ENCODE measurements at places on chromosomes 1 and 21. TPM values are rescaled to one million over a fixed set of nuclear protein-coding genes. Genes with fewer than 3 reads are reported as not detected.

ANGPTL3 gene
- polyA plus RNA-seq: 8.9 TPM

TEX38 gene
- 0.62 TPM for polyA plus RNA-seq

- DNase-seq: no peak
Measured at GRCh38 chr1:110340207-110340468, 961 bp downstream of the RBM15 start.

DNA sequence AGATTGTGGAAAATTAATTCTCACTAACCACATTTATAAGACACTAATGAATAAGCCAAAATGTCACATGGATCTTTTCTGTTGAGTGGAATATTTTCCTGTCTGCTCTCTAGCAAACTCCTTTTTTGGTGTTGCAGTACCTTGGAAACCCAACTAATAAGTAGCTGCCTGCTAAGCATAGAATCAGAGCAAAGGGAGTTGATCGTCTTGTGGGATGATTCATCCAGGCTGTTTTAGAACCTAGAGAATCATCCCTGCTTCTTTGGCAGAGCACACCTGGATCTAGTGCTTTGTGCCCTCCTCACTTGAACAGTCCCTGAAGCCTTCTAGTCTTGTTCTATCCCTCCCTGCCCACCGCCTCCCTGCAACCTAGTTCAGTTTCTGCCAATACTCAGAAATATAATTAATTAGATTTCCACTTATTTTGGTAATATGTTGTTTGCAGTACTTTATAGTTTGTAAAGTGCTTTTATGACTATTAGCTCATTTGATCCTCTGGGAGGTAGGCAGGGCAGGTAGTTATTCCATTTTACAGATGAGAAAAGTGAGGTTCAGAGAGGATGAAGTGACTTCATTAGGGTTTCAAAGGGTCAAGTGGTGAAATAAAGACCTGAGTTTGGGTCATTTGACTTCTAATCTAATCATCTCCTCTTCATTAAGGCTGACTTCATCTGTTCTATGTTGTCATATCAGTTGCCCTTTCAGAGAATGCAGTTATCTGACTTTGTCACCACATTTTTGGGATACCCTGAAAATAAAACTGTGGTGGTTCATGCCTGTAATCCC lies 2.5 kb downstream of the AGO4 start:
- no peak for DNase-seq

DNA sequence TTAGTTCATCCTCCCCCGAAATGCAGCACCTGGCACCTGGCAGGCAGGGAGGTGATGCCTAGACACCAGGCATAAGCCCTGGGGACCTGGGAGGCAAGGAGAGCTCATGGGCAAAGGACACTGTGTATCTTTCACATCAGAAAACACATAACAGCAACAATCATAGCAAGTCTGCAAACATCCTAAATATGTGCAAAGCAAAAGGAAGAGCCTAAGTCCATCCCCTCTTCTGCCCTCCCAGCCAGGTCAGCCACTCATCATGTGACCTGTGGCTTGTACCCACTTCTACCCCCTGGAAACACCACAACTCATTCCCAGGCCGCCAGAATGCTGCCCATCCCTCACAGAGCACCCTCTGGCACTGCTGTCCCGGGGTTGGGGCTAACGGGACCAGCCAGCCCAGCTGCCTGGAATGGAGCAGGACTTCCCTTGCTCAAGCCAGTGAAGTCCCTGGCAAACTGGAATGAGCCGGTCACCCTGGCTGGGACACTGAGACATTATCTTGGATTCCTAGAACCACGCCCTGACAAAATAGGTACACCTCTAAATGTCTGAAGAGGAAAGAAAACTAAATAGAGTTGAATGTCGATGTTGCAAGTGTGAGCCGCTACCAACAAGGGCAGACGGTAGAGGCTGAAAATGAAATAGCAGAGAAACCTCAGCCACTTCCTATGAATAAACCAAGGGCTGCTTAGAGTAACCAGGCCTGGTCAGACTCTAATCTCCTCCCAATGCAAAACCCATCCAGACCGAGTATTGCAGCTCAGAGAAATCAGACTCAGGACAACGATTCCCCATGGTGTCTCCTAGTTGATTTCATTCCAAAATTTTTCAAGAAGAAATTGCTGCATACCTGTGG lies 29.4 kb downstream of the TMPRSS2 start:
- DNase-seq: no peak

DNA sequence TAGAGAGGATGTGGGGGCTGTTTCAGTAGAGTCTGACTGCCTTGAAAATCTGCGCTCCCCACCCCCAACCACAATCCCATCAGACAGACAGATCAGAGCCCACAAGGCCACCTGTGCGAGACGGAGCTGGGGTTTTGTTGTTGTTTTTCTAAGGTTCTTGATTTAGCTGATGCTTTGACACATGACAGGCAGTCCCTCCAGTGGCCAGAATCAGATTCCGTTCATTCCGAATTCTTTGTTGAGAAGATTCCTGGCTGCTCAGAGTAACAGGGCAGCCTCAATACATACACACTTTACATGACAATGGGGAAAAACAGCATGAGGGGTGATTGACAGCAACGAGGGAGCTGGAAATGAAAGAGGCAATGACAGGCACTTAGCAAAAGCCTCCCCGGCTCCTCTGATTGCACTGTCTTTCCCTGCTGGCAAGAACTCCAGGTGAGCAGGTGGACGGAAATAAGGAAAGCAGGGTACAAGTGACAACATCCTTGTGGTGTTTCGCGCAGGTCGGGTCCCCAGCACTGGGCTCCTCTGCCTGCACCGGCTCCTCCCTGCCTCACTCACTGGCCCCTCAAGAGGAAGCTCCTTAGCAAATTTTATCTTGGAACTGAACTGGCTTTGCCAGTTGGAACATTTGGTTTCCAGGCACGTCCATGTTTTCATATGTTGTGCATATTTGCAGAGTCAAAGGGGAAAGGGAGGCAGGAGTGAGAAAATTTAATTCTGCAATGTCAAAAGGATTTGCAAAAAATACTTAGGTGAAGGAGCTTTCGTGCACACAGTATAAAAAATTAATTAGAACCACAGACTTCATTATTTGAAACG lies 148.7 kb downstream of the PGBD5 start:
- DNase-seq: no peak

DNA sequence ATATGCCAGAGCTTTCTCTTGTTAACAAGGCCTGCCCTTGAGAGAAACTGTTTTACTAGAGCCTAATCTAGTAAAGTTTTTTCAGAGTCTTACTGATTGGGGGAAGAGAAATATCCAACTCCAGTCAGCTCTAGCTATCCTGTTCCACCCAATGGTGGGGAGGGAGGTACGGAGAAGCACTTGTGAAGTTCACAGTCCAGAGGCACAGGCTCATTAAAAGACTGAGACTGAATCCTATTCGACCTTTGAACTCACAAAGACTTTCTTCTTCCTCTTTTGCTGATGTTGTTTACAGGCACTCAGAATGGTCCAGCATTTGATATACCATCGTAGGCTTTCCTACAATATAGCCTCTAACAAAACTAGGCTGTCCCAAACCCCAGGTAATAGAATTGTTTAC lies 15.5 kb upstream of the SFT2D2 start:
- no peak for DNase-seq

DNA sequence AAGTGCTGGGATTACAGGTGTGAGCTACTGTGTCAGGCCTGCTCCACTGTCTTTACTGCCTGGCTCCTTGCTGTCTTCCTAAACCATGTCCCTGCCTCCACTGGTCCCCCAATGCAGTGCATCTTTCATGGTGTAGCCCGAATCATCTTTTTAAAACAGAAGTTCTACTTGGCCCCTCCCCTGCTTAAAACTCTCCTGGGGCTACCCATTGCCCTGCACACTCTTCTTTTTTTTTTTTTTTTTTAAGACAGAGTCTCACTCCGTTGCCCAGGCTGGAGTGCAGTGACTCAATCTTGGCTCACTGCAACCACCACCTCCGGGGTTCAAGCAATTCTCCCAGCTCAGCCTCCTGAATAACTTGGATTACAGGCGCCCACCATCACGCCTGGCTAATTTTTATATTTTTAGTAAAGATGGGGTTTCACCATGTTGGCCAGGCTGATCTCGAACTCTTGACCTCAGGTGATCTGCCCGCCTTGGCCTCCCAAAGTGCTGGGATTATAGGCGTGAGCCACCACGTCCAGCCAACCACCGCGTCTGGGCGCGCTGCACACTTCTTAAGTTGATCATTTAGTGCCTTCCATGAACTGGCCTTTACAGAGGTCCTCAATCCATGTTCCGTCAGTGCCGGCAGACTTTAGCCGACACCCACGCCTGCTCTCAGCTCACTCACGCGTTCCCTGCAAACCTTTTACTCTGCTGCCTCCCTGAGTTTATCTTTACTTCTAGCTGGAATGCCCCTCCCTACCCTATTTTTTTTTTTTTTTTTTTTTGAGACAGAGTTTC lies 2.4 kb downstream of the FCN3 start:
- no peak for DNase-seq

GRCh38 chr1:170674986-170675385 lies 11.1 kb downstream of the PRRX1 start:
- no peak for DNase-seq

GRCh38 chr1:47951545-47952235 lies 45.5 kb downstream of the TRABD2B start:
- DNase-seq: no peak

- no peak for DNase-seq
Measured at GRCh38 chr1:199174336-199174735, 535.5 kb downstream of the PTPRC start.

All from left kidney (tissue), 8 donors.